Prostate gland (tissue), 2 donors: ENCODE measurements at places on chromosomes 2 and 18.

DNA sequence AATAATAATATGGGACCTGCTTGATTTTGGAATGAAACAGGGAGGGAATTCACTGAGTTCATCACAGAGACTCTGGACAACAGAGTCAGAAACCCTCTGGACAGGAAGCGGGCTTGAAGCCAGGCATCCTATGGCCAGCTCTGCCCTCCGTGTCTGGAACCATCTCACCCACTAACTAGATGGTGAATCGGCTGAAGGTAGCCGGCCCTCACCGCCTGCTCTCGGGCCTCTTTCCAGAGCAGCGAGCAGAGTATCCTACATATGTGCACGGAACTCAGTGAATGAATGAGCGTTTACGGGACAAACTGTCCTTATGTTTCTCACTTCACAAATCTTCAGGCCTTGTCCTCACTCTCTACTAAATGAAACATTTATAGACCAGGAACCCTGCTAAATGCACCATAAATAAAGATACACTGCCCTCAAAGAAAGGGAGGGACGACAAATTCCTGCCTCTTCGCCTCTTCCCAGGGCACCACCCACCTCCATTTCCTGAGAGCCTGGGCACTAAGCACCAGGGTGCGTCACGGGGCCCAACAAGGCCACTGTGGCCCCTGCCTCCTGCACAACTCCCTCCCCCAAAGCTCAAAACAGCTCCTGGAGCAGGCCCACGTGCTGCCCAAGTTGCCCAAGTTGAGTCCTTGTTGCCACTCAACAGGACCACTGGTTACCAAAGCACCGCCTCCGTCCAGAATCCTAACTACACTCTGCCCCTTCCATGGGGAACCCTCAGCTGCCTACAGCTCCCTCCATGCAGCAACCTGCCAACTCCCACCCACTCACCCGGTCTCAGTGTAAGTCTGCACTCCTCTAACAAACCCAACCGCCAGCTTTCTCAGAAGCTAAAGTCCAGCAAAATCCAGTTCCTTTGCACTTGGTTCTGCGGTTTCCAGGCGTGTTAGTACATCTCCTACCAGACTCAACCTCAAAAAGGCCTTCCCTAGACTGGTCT is 1.7 kb downstream of the TBC1D8 start:
- peaks cover 2% of the 10 kb centered on the region for H3K4me1 ChIP-seq
- no peaks in the 10 kb centered on the region for H3K27me3 ChIP-seq
- H3K27ac ChIP-seq, result peak overlapping the region; percentile 92
- no peaks in the 10 kb centered on the region for H3K36me3 ChIP-seq
- DNase-seq, result peak; percentile 41

GRCh38 chr2:29139152-29139551 is 23.9 kb downstream of the CLIP4 start:
- no peak for DNase-seq
- no peaks in the 10 kb centered on the region for H3K36me3 ChIP-seq
- H3K27me3 ChIP-seq, result no peaks in the 10 kb centered on the region
- no peak overlapping the region for H3K27ac ChIP-seq
- no peaks in the 10 kb centered on the region for H3K4me1 ChIP-seq

DNA sequence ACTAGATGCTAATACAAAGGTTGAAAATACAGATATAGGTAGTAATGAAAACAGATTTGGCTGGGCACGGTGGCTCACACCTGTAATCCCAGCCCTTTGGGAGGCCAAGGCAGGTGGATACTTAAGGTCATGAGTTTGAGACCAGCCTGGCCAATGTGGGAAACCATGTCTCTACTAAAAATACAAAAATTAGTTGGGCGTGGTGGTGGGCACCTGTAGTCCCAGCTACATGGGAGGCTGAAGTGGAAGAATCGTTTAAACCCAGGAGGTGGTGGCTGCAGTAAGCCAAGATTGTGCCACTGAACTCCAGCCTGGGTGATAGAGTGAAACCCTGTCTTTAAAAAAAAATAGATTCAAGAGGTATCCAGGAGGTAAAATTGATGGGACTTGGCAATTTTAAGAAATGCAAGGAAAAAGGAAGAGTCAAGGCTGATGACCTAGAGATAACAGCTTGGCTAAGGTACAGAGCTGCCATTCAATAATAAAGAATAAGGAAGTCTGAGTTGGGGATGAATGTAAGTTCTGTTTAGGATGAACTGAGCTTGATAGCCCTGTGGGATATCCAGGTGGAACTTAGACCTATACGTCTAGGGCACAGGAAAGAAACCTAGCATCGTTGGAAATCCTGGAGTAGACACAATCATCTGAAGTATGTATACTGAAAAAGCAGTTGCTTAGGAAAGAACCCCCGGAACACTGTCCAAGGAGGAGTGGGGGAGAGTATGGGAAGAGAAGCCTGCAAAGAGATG is 9.1 kb downstream of the MAT2A start:
- no peaks in the 10 kb centered on the region for H3K27me3 ChIP-seq
- DNase-seq, result no peak
- peak overlapping the region; percentile 7 for H3K27ac ChIP-seq
- no peaks in the 10 kb centered on the region for H3K4me1 ChIP-seq
- no peak overlapping the region for H3K4me3 ChIP-seq

GRCh38 chr2:189178726-189179569 is 613 bp downstream of the COL5A2 start:
- H3K27ac ChIP-seq, result peak overlapping the region; percentile 53
- no peaks in the 10 kb centered on the region for H3K4me1 ChIP-seq
- DNase-seq, result no peak
- no peaks in the 10 kb centered on the region for H3K36me3 ChIP-seq

DNA sequence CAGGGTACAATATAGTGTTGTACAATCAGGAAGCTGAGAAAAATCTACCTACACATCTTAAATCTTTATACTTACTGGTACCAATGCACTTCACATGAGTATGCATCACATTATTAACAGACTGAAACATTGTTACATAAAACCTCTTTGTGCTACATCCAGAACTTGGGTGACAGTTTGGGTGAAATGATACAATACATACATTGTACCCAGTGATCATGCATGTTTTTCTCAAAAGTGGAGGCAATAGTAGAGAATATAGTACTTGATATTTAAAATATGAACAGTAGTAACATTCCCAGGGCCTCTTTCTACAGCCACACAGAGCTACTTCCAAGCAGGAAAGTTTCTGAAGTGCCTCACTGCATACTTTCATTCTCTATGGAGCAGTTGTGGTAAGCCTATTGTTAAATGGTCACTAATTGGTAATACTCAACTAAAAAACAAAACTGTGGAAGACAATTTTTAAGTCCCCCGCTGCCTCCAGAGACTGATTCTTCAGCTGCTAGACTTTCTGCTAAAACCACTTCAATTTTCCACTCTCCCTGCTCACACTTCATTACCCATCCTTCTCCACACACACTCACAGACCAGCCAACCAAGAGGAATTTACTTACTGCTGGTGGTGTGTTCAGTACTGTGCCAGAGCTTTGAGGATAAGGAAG is 22.9 kb upstream of the GRB14 start:
- H3K4me3 ChIP-seq, result no peak overlapping the region
- H3K27ac ChIP-seq, result no peak overlapping the region
- no peaks in the 10 kb centered on the region for H3K4me1 ChIP-seq
- no peak for DNase-seq

DNA sequence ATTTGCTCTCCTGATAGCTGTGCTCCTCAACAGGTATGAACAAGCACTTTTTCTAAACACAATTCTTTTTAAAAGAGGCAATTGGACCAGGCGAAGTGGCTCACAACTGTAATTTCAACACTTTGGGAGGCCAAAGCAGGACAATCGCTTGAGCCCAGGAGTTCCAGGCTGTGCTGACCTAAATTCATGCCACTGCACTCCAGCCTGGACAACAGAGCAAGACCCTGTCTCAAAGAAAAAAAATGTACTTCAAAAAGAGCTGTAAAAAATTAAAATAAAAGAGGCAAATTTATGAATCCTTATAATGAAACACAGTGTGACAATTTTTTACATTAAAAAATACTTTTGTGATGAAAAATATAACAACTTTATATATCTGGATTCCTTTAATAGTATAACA is 1.8 kb upstream of the FAM124B start:
- H3K27me3 ChIP-seq, result no peaks in the 10 kb centered on the region
- no peak overlapping the region for H3K4me3 ChIP-seq
- no peaks in the 10 kb centered on the region for H3K4me1 ChIP-seq
- no peaks in the 10 kb centered on the region for H3K36me3 ChIP-seq

DNA sequence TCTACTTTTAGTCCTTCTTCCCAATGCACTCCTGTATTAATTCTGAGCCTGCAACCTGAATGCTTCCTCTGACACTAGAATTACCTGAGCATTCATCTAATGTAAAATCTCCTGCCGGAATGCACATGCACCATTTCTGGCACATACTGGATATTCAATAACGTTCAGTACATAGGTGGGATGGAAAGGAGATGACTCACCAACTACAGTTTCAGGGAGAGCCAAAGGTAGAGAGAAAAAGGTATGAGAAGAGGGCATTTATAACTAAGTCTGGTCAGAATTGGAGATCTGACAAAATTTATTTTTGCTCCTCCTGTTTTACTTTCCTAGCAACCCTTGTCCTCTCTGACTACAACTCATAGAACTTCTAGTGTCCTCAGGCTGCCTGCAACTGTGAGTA is 1954.1 kb upstream of the CELF4 start:
- H3K4me1 ChIP-seq, result no peaks in the 10 kb centered on the region
- no peaks in the 10 kb centered on the region for H3K36me3 ChIP-seq
- no peaks in the 10 kb centered on the region for H3K27me3 ChIP-seq
- no peak for DNase-seq

DNA sequence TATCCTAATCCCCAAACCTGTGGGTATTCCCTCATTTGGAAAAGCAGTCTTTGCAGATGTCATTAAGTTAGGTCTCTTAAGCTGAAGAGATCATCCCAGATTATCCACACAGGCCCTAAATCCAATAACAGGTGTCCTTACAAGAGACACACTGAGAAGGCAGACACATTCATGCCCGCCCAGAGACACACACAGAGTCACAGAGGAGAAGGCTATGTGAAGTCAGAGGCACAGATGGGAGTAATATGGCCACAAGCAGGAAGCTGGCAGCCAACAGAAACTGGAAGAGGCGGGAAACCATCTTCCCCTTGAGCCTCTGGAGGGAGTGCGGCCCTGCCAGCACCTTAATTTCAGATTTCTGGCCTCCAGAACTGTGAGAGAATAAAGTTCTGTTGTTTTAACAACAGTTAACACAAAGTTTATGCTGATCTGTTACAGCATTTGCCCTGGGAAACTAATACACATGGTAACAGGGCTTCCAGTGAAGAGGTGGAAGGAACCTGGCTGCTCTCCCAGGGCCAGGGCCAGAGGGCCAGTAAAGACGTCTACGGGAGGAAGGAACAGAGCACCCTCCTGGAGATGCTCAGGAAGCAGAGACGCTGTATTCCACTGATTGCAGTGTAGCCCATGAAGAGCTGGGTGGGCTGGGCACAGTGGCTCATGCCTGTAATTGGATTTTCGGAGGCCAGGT is 217.5 kb downstream of the GLI2 start:
- no peak for DNase-seq
- H3K27me3 ChIP-seq, result no peaks in the 10 kb centered on the region
- no peak overlapping the region for H3K27ac ChIP-seq
- no peaks in the 10 kb centered on the region for H3K36me3 ChIP-seq

GRCh38 chr18:21167641-21168377 is 56.2 kb upstream of the ROCK1 start:
- H3K4me1 ChIP-seq, result peaks cover 5% of the 10 kb centered on the region
- no peaks in the 10 kb centered on the region for H3K36me3 ChIP-seq
- peak; percentile 84 for DNase-seq
- H3K4me3 ChIP-seq, result no peak overlapping the region
- H3K27ac ChIP-seq, result peak overlapping the region; percentile 75

GRCh38 chr2:235171550-235172031 is 219.8 kb downstream of the SH3BP4 start:
- H3K36me3 ChIP-seq, result no peaks in the 10 kb centered on the region
- no peak overlapping the region for H3K4me3 ChIP-seq
- DNase-seq, result no peak
- H3K27ac ChIP-seq, result no peak overlapping the region

DNA sequence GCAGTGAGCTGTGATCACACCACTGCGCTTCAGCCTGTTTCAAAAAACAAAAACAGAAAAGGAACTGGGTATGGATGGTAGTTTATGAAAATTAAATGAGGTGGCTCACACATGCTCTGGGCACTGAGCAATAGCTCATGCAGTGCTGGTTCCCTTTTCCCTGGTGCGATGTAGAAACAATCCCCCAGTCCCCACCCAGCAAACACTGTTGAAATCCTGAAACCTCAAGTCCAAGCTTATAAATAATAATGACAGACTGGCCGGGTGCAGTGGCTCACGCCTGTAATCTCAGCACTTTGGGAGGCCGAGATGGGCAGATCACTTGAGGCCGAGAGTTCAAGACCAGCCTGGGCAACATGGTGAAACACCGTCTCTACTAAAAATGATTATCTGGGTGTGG is 55.4 kb upstream of the SMAD2 start:
- H3K36me3 ChIP-seq, result no peaks in the 10 kb centered on the region
- H3K27me3 ChIP-seq, result no peaks in the 10 kb centered on the region
- H3K27ac ChIP-seq, result no peak overlapping the region
- no peak overlapping the region for H3K4me3 ChIP-seq

- no peak overlapping the region for H3K4me3 ChIP-seq
- H3K27me3 ChIP-seq, result no peaks in the 10 kb centered on the region
- H3K36me3 ChIP-seq, result no peaks in the 10 kb centered on the region
Observed at GRCh38 chr2:20356042-20356441, 5.4 kb upstream of the PUM2 start.

DNA sequence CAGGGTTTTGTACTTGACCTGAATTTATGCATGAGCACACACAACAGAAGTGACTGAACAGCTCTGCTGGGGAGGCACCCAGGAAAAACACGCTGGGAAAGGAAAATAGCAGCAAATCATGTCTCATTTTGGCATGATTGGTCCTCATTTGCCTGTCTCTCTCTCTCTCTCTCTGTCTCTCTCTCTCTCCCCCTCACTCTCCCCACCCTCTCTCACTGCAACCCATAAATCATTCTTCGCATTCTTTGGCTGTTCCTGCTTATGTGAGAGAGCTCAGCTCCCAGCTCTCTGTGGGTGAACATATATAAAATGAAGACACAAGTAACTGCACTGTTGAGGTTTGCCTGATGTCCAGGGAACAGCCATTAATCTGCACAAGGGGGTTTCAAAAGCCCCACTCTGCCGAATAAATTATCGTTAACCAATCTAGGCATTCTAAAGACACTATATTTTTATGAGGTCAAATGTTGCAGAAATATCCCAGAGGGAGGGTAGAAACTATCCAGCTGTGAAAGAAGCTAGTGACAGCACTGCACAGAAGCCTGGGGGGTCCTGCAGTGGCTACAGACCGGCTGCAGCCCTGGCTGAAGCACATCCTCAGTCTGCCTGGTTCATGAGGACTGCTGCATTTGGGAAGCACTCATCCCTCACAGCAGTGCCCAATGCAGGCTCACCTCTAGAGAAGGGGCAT is 260.3 kb downstream of the AFF3 start:
- no peak overlapping the region for H3K4me3 ChIP-seq
- H3K4me1 ChIP-seq, result no peaks in the 10 kb centered on the region
- no peak for DNase-seq
- no peaks in the 10 kb centered on the region for H3K36me3 ChIP-seq
- H3K27me3 ChIP-seq, result no peaks in the 10 kb centered on the region

GRCh38 chr2:196059491-196059960 is 9.1 kb downstream of the DNAH7 start:
- no peaks in the 10 kb centered on the region for H3K27me3 ChIP-seq
- H3K27ac ChIP-seq, result no peak overlapping the region
- H3K4me3 ChIP-seq, result no peak overlapping the region
- no peak for DNase-seq

GRCh38 chr2:204078003-204078698 is 141.6 kb downstream of the ICOS start:
- no peaks in the 10 kb centered on the region for H3K4me1 ChIP-seq
- no peak overlapping the region for H3K4me3 ChIP-seq
- H3K27ac ChIP-seq, result no peak overlapping the region

- no peaks in the 10 kb centered on the region for H3K36me3 ChIP-seq
- DNase-seq, result no peak
- H3K27ac ChIP-seq, result no peak overlapping the region
- H3K4me1 ChIP-seq, result no peaks in the 10 kb centered on the region
- H3K27me3 ChIP-seq, result no peaks in the 10 kb centered on the region
- no peak overlapping the region for H3K4me3 ChIP-seq
Observed at GRCh38 chr18:45518311-45519155, 96.7 kb upstream of the SLC14A2 start.
